ENCODE measurements at places on chromosomes 2 and 18. TPM values are rescaled to one million over a fixed set of nuclear protein-coding genes. Genes with fewer than 3 reads are reported as not detected.

DNA sequence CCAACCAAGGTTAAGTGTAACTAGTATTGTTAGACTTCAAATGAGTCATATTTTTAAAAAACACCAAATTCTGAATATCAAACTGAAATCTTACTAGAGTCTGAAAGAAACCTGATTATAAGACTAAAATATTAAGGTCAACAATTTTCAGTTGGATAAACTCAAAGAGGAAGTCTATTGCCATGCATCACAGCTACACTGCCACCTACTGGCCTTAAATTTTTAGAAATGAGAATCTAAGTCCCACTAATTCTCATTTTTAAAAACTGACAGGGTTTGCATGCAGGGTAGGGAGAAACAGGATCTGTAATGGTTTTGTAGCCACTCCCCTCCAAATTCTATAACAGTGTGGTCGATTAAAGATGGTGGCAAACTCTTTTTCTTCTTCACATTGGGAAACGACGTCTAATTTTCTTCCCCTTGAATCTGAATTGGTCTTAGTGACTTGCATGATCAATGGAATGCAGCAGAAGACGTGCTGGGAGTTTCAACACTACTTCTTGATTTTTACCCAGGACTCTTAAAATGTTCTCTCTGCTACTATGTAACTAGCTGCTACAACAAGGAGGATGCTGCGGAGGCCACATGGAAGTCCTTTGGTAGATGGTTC is 176.1 kb upstream of the SESTD1 start:
- DNase-seq, result no peak

- DNase-seq, result no peak
Measured at GRCh38 chr18:47995654-47996053, 65.2 kb upstream of the SMAD2 start.

LOXL3 gene
- 11.4 TPM for polyA plus RNA-seq

- no peak for DNase-seq
Measured at GRCh38 chr2:125169764-125170146, 1144.7 kb downstream of the CNTNAP5 start.

DNA sequence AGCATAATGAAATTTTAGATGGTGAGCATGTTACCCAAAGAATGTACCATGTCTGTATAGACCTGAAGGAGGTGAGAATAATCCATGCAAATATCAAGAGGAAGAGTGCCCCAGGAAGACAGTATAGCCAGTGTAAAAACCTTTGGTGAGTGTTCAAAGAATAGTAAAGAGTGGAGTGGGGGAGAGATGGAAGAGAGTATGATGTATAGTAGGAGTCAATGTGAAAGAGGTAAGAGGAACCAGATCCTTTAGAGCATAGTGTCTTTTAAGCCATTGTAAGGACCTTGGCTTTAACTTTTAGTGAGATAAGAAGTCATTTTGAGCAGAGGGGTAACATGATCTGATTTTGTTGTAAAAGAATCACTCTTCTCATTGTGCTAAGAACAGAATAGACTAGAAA is 1052.3 kb upstream of the ZEB2 start:
- no peak for DNase-seq

DNA sequence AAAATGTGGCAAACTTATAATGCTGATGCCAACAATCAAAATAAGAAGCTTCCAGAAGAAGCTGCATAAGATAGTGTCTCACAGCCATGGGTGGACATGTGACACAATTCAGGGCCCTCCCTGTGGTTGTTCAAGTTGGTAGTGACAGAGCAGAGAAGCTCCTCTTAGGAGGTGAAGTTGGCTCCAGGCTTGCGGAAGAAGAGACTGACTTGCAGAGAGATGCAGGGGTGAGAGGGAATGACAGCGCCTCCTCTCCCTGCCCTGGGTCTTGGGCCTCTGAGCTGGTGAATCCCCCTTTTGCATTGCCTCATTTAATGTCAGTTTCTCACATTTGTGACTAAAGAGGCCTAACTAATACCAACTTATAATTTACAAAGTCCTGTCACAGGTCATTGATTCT is 23.0 kb upstream of the RHOB start:
- no peak for DNase-seq

GRCh38 chr18:12334863-12335262 is 26.8 kb downstream of the TUBB6 start:
- no peak for DNase-seq

SCTR gene
- polyA plus RNA-seq, result 21.3 TPM

DNA sequence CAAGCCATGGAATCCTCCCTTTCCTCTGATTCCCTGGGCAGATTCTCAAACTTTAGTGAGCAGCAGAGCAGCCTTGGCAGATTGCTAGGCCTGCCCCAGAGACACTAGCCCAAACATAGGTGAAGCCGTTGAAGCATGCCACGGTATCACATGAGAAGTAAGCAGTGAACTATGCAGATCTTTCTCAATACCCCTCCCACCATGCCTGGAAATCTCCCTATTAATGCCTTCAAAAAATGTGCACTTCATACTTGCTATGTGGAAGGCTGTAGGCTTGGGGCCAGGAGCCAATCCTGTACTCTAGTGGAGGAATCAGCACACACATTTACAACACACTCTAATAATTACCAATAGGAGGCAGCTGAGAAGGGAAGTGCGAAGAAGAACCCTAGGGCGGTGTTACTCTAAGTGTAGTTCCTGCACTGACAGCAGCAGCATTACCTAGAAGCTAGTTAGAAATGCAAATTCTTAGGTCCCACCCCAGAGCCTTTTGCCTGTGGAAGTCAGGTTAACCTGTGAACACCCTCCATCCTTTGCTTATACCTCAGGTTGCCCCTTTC is 305.1 kb upstream of the SPRED2 start:
- DNase-seq, result no peak

CHPF gene
- polyA plus RNA-seq, result 29.3 TPM

- DNase-seq, result no peak
Measured at GRCh38 chr2:14567561-14567960, 65.0 kb upstream of the LRATD1 start.

CHST9 gene
- polyA plus RNA-seq, result 2.9 TPM

- DNase-seq, result no peak
Measured at GRCh38 chr2:204436230-204436629, 109.0 kb upstream of the PARD3B start.

GRCh38 chr18:10131460-10132395 is 217.9 kb downstream of the VAPA start:
- DNase-seq, result peak; percentile 80

DNA sequence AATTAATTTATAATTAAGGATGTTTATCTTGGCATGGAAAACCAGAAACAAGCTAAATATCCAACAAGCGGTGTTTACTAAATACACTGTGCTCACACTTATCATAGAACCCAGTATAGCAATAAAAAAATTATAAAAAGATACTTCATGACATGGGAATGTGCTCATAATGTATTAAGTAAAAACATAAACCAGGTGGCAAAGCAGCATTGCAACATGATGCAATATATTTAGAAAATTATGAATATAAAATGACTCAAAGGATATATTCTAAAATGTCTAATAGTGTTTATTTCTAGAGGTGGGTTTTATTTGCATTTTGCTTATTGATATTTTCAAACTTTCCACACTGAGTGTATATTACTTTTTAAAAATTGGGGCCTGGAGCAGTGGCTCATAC is 84.4 kb upstream of the ATL2 start:
- DNase-seq, result no peak

All from renal pelvis (tissue), 12 donors.